ENCODE measurements at places on chromosomes 6 and 20.

GRCh38 chr20:1741309-1742048 is 83.9 kb upstream of the SIRPG start:
- no peak for DNase-seq

GRCh38 chr6:143675946-143676345 is 1.8 kb upstream of the PHACTR2 start:
- DNase-seq: no peak

GRCh38 chr6:157613011-157613522 is 210.0 kb upstream of the SNX9 start:
- DNase-seq: no peak

DNA sequence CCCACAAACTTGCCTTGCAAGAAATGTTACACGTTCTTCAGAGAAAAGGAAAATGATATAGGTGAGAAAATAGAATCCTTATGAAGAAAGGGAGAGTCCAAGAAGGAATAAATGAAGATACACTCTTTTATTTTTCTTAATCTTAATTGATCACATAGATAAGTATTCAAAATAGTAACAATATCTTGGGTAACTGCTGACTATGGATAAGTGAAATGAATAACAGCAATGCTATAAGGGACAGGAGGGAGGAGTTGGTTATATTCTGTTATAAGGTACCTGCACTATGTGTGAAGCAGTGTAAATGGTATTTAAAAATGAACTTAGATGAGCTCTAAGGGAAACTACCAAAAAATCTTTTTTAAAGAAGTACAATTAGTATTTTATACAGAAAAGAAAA is 38.3 kb downstream of the RANBP9 start:
- DNase-seq: no peak
